Right cardiac atrium (tissue), 5 donors: ENCODE measurements at places on chromosomes 7 and 10.

DNA sequence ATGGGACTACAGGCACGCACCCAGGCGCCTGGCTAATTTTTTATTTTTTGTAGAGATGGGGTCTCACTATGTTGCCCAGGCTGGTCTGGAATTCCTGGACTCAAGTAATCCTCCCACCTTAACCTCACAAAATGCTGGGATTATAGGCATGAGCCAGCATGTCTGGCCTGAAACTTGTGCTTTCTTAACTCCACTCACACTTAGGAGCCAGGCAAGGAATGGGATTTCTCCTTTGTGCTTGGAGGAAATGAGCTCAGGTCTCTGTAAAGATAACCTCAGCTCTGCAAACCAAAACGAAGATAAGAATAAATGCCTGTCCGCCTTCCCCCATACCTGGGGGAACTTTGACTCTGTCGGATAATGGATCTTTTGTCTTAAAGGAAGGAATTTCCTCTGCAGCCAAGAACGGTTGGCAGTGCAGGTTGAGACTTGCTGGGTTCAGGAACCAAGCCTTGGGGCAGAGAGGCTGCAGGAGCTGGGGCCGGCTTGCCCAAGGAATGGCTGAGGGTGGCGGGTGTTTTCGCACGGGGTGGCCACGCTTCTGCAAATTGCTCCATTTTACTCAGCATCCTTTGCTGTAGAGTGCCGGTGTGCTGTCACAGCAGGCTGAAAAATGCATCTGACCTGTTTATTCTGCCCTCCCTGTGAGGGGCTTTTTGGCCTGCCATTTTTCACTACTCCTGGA, 174.2 kb downstream of the KIAA1217 start:
- no peak for DNase-seq

GRCh38 chr10:121627876-121628581, 29.8 kb upstream of the FGFR2 start:
- DNase-seq, result no peak

GRCh38 chr10:132920101-132920925, 22.1 kb downstream of the CFAP46 start:
- DNase-seq, result no peak

- no peak for DNase-seq
These were observed 195.0 kb upstream of the SVIL start for GRCh38 chr10:29829776-29830175.
